Fibroblast of villous mesenchyme (primary cell): ENCODE measurements at places on chromosomes 6 and 20. TPM values are rescaled to one million over a fixed set of nuclear protein-coding genes. Genes with fewer than 3 reads are reported as not detected.
A peak's percentile ranks its signal among the peaks of the same experiment; 100 is the strongest.

GRCh38 chr6:81977486-81977885 is 225.0 kb upstream of the TENT5A start:
- DNase-seq, result no peak

VGLL2 gene
- total RNA-seq, result not detected in 2 replicates

- peak; percentile 49 for DNase-seq
Observed at GRCh38 chr6:292506-293192, 362 bp downstream of the DUSP22 start.

DNA sequence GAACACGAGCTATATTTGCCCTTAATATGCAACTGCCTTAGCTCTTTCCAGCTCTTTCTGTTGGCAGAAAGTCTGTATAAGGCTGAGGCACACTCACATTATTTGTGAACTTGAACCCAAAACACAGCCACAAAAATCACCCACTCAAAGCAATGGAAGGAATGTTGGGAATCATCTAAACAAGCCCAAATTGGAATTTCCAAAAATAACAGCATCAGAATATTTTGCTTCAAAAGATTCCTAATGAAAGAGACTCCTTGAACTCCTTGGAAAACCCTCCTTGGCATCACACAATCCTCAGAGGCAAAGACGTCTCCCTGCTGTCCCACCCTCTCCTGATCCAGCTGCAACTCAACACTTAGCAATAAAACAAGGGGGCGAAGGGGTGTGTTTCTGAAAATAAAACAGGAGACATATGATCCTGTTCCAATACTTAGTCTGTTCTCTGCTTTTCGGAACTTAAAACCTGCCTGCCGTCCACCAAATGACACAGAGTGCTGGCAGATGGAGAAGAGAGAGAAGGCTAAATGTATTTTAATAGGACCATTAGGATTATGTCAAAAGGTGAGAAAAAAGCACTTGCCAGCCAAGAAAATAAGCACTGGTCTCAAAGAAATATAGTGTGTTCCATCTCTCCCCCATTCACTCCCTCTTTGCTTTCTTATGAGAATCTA is 320.7 kb upstream of the JARID2 start:
- no peak for DNase-seq
